ENCODE measurements at places on chromosomes 5 and 9.

GRCh38 chr9:99005651-99006050 is 61.9 kb downstream of the COL15A1 start:
- no peak for DNase-seq

GRCh38 chr5:332843-333242 is 11.3 kb downstream of the AHRR start:
- no peak for DNase-seq

DNA sequence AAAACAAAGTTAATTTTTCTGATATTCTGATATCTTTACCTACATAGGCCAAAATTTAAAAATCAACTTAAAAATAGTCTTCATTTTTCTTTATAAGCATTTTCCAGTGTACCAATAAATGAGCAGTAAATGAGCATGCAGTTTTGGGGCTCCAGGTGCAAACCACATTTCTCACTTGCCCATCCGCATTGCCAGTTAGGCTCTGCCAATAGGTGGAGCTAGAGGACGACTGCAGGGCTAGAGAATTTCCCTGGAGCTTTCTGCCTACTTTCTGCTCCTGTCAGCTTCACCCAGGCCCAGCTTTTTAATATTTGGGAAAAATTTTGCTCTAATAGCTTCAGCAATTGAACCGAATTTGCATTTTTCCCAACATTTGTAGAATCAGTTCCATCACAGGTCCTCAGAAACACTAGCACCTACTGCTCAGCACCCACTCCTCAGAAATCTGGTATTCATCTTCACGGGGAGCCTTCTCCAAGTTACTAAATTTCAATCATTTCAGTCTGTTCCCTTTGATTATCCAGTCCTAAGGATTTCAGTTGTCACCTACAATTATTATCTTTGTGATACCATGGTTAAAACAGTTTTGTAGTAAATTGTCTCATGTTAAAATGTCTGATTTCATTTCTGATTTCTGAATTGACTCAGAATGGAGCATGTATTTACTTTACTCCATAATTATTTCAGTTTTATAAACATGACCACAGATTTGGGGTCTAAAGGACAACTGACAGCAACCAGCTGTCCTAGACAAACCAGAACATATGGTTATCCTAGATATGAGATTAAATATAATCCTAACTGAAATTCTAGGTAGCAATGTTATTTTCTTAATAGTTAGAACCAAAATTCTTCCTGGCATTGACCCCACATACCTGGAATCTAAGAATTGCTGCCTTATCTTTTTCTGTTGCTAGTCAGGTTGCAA is 104.6 kb upstream of the FAM174A start:
- peak; percentile 60 for DNase-seq

- peak; percentile 14 for DNase-seq
Measured at GRCh38 chr5:60929024-60929423, 15.8 kb downstream of the ERCC8 start.

DNA sequence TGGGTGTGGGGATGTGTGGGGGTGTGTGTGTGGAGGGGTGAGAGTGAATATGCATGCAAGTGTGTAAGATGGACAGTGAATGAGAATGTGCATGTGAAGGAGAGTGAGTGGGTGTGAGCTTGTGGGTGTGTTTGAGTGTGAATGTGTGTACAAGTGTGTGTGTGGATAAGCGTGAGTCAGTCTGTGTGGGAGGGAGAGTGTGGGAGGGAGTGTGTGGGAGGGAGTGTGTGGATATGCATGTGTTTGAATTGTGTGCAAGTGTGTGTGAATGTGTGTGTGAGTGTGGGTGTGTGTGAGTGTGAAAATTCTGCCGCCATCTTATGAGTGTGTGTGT is 3.7 kb upstream of the SCGB3A1 start:
- no peak for DNase-seq

DNA sequence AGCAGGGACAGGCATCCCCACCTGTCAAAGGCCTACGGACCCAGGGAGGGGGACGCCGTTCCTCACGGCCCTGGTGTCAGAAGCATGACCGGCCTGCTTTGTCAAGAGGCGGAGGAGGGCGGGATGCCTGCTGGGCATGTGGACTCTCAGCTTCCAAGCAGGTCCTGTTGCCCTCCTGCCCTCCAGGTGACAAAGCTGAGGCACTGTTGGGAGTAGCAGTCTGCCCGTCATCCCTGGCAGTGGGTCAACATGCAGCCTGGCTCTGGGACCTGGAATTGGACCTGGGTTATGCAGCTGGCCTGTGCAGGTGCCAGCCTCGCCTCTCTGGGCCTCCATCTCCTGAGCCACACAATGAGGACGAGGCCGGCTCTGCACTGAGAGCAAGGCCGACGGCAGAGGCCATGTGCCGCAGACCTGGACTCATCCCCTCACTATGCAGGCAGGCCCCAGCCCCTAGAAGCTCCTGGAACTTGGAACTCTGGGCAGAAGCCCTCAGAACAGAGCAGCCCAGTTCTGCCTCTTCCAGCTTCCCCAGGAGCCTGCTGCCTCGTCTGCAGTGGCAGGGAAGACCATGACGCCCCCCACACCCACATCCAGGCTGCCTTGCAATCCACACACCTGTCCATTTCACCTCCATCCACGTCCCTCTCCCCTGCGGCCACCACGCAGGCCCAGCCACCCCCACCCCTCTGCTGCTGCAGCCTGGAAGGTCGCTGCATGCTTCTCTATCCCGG is 20.8 kb upstream of the FCN1 start:
- no peak for DNase-seq

DNA sequence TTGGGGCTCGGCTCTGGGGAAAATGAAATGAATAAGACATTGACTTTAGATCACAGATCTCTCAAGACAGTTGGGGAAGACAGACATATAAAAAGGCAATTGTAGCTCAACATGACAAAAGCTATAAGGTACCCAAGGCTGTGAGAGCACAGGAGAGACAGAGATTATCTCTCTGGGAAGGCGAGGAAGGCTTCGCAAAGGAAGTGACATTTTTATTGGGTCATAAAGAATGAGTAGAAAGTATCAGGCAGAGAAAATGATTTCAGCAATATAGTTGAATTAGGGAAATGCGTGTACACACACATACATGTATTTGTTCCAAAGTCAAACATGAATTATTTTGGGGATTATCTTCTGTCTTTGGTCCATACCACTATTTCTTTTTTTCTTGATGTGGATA is 381.8 kb upstream of the ADAMTSL1 start:
- no peak for DNase-seq

DNA sequence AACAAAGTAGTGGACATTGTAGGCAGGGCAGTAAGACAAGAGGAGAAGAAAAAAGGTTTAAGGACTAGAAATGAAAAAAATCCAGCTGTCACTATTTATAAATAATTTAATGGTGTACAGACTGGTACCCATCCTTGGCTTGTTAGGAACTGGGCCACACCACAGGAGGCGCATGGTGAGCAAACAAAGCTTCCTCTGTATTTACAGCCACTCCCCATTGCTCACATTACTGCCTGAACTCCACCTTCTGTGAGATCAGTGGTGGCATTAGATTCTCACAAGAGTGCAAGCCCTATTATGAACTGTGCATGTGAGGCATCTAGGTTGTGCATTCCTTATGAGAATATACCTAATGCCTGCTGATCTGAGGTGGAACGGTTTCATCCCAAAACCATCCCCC is 62.6 kb upstream of the DMAC1 start:
- no peak for DNase-seq

DNA sequence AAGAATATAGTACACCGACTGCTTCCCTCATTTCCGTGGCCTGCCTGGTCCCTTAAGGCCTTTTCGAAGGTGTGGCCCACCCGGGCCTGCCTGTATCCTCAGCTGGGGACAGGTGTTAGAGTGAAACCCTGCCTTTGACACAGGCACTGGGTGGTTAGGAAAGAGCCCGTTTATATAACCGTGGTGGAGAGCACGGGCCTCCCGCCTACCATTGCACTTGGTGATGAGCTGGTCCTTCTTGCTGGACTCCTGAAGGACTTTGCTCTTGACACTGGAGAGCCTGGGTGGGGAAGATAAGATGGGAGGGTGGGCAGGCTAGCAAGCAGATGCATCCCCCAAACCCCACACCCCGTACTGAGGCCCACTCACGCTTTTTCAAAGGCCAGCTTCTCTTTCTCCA is 2.3 kb downstream of the SPATA24 start:
- DNase-seq = no peak

- no peak for DNase-seq
Measured at GRCh38 chr5:26034813-26035212, 1003.6 kb downstream of the CDH9 start.

GRCh38 chr9:124267271-124267807 is 9.6 kb downstream of the NEK6 start:
- DNase-seq = no peak

DNA sequence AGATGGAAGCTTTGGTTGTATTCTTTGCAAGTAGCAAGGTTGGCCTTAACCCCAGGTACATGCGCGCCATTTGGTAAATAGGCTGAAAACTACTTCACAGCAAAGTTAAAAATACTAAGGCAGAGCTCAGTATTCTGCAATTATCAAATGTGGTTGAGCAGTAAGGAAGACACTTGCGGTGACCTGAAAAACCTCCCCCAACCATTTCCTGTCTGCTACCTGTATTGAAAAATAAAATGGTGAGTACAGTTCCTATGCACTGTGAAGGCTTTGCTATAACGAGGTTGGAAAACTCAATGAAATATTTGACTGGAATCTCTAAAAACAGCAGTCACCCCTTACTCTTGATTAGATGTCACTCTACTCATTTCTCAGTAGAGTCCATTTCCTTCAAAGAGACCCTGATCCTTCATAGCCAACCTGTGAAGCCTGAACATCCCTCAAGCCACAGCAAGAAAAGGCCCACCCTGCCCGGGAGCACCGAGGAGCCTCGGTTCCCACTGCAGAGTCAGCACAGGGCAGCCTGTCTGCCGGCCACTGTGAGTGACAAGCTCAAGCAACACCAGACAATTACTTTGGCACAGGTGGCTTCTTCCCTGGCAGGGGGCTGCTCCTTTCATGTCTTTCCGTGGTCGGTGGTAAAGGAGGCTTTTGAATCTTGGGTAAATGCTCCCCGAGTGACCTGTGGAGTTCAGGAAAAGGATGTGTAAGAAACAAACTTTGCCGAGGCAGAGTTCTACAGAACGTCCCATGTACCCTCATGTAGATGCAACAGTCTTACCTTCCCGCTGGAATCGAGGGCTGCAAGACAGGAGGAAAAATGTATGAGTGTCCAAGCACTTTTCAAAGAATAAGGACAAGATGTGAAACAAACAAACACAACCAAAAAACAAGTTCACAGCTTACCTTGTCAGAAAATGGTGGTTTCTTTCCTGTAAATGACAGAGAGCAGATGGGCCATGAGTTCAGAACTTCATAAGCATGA is 29.6 kb downstream of the C5orf58 start:
- DNase-seq = no peak

DNA sequence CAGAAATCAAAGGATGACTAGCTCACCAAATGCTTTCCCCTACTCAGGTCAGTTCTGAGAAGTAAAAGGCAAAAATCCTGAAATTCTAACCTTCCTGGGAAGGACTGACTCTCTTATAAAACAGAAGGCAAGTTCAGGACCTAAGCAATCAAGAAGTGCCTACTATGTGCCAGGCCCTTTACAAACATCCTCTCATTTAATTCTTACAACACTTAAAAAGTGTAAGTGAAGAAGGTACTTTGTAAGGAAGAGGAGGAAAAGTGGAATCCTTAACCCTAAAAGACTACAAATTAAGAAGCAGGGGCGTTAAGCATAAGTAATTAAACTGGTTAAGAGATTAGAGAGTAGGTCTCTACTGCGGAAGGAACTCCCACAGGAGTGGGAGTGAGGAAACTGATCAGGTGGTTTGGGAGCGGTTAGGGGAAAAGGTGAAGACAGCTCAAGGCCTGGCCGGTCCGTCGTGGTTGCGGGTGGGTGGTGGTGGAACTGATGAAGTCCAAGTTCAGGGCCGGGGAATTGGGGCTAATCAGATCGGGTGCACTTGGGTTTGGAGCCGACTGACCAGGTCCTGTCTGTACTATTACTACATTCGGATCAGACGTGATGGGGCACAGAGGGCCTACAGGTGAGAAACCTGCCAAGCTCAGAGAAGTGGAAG is 839 bp downstream of the MED27 start:
- no peak for DNase-seq

GRCh38 chr9:86575137-86575536 is 220.9 kb upstream of the TUT7 start:
- DNase-seq = no peak

- no peak for DNase-seq
Measured at GRCh38 chr9:71962328-71962727, 50.9 kb downstream of the C9orf85 start.

- no peak for DNase-seq
Measured at GRCh38 chr5:18395126-18396110, 761.2 kb downstream of the TAF11L14 start.

DNA sequence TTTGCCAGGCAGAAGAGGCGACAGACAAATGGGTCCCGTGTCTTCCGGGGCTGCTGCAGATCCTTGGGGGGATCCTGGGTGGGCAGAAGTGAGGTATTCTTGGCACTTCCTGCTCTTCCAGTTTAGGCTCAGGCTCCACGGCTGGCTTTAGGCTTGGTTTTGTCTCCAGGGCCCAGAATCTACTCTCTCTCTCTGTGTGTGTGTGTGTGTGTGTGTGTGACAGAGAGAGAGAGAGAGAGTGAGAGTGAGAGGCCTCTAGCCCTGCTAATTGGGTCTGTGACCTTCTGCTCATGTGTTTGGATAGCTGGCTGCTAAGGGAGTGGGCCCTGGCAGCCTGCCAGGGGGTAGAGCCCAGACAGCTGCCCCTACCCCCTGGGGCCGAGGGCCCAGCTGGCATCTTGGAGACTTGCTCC is 39.3 kb downstream of the CRB2 start:
- DNase-seq = no peak

DNA sequence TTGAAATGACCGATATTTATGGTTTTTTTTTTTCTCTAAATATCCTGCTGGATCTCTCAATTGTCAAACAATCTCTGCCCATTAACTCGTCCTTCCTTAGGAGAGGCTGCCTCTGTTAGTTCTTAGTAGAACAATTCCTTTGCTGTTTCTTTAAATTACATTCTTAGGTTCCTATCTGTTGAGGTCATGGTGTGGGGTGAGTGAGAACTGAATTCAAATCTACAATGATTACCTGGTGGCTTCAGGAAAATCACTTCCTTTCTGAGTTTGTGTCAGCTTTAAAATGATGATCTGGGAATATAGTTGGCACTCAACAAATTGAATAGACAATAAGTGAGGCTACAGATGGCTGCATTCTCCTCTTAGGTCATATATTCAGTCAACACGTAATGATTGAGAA is 82.1 kb upstream of the TNFSF8 start:
- DNase-seq = no peak

- no peak for DNase-seq
Measured at GRCh38 chr5:38532165-38532669, 24.2 kb downstream of the LIFR start.

- no peak for DNase-seq
Measured at GRCh38 chr5:107422494-107422893, 248.2 kb downstream of the EFNA5 start.

DNA sequence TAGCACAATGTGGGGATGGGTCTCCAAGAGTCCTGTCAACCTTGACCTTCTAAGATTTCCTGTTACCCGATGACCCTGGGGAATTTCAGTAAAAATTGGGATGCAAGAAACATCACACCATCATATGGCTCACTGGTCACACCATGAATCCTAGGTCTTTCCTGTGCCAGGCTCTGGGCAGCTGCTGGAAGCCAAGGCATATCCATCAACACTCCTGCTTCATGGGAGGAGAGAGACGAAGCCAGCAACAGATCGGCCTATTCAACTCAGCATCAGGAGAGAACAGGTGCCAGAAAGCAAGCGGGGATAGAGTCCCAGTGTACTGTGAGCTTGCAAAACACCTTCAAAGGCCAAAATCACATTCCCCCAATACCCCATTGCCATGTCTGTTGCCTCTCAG is 6.5 kb upstream of the NEK6 start:
- no peak for DNase-seq
